Activated T-helper 1 cell treated with Interleukin-2 at 50 U/mL for 16 hours (primary cell): ENCODE measurements at places on chromosomes 4 and X.

DNA sequence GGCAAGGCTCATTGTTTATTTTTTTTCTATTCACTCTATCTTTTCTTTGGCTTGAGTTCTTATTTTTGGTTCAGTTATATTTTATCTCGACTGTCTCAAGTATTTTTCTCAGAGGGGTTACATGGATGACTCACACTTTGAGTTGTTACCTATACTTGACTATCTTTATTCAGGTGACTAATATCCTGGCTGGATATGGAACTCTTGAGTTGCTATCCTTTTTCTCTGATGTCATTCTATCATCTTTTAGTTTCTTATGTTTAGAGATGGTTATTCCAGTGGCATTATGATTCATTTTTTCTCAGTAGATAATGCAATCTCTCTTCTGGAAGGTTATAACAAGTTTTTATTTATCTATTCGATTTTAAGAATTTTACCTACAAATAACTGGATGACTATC lies 117.9 kb downstream of the COX18 start:
- no peak for DNase-seq

GRCh38 chr4:110753466-110753865 lies 130.6 kb upstream of the PITX2 start:
- no peak for DNase-seq

DNA sequence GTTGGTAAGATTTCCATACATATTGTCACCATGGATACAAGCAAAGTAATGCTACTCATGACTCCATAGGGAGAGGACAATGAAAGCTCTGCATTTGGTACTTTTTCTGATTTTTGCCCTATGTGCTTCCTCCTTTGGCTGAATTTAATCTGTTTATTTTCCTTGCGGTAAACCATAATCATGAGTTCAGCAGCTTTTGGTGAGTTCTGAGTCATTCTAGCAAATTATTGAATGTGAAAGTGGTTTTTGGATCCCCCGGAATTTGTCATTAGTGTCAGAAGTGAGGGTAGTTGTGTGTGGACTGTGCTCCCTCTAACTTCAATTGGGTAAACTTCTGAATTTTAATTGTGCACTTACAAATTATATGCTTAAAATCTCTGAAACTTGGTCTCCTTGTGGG lies 170.3 kb downstream of the MOSPD2 start:
- DNase-seq: no peak

DNA sequence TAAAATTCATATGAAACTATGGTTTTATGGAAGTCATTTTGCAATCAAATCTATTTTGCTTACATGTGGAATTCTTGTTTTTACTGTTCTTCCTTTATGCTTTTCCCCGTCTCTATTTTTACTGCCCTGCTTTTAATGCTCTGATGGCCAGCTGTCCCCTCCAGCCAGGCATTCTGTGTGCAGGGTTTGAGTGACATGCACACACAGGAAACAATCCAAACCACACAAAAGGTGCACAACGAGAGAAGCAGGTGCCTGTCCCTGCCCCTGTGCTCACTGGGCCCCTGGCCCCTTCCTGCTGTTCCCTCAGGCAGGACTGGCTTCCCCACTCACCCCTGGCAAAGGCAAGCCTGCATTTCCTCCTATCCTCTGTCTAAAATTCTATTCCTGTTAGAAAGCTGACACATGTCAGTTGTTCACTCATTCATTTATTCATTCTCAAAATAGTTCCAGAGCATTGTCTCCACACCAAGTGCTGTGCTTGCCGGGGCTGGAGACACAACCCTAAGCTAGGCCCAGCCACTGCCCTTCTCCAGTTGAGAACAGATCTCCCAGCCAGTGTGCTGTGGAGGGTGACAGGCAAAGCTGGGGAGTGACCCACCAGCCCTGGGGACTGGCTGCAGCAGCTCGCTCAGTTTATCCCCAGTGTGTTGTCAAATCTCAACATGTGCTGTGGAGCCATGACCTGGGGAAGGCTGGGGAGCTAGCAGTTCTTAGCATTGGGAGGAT lies 346.3 kb downstream of the FBXW7 start:
- no peak for DNase-seq

GRCh38 chr4:48205107-48205506 lies 64.5 kb downstream of the TEC start:
- DNase-seq: no peak

GRCh38 chrX:101223226-101223625 lies 3.6 kb downstream of the DRP2 start:
- no peak for DNase-seq

GRCh38 chr4:25837107-25837506 lies 25.7 kb downstream of the SEL1L3 start:
- no peak for DNase-seq
